ENCODE measurements at places on chromosomes 1 and 21.

- DNase-seq = peak; percentile 71
Measured at GRCh38 chr1:40032240-40032891, 8.2 kb upstream of the CAP1 start.

GRCh38 chr1:109208836-109209463, 4.8 kb upstream of the SARS1 start:
- no peak for DNase-seq

DNA sequence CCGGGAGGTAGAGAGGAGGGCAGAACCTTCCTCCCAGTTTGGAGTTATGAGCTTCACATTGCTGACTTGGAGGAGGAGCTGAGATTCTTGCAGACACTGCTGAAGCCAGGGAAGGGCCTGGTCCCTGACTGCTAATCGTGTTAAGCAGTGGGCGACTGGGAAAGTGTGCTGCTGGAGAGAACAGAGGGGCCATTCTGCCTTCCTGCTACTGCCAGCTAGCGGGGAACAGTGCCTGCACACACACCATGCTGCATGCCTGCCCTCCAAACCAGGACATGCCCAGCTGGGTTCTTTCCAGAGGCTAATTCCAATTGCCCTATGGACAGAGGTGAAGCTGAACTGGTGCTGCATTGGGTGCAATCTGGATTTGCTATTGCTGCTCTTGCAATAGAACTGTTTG, 281.4 kb downstream of the AJAP1 start:
- DNase-seq = no peak

GRCh38 chr1:10980841-10981727, 31.4 kb upstream of the TARDBP start:
- DNase-seq = no peak

- DNase-seq = no peak
Measured at GRCh38 chr1:3009021-3009420, 12.2 kb upstream of the ACTRT2 start.

- DNase-seq = no peak
Measured at GRCh38 chr1:36975642-36976041, 58.7 kb downstream of the GRIK3 start.

All from CD4-positive, alpha-beta T cell treated with Interleukin-21 for 1 hour (primary cell).